Nucleus accumbens (tissue), 56 donors: ENCODE measurements at places on chromosomes 13 and 19.

GRCh38 chr19:29561601-29562000 lies 35.8 kb downstream of the VSTM2B start:
- DNase-seq: no peak

- no peak for DNase-seq
Measured at GRCh38 chr19:55149078-55150003, at the start of gene TNNT1. TSS of gene TNNT1 (minus strand) at chr19:55149206. CDS start at chr19:55147157, 2,049 bp downstream.

DNA sequence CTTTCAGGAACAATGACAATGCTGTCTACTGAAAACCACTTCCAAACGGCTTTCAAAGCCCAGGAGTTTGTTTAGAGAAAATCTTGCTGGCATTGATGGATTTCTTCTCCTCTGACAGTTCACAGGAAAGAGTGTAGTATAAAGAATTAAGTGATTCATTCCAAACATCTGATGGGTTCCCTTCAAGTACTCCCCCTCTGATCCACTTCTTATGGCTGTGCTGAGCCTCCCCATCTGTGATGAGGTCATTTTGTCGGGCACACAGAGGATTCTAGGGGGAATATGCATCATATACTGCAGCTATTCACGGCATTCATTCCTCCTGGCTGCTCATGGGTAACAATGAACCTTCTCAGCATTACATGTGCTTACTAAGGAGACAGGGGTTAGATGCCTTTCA lies 107.9 kb downstream of the RGCC start:
- no peak for DNase-seq

DNA sequence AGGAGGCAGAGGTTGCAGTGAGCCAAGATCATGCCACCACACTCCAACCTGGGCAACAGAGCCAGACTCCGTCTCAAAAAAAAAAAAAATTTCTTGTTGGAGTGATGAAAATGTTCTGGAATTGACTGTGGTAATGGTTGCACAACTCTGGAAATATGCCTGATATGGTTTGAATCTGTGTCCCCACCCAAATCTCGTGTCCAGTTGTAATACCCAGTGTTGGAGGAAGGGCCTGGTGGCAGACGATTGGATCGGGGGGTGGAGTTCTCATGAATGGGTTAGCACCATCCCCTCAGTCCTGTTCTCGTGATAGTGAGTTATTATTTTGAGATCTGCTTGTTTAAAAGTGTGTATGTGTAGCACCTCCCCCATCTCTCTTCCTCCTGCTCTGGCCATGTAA lies 41.1 kb upstream of the MAP3K10 start:
- no peak for DNase-seq

DNA sequence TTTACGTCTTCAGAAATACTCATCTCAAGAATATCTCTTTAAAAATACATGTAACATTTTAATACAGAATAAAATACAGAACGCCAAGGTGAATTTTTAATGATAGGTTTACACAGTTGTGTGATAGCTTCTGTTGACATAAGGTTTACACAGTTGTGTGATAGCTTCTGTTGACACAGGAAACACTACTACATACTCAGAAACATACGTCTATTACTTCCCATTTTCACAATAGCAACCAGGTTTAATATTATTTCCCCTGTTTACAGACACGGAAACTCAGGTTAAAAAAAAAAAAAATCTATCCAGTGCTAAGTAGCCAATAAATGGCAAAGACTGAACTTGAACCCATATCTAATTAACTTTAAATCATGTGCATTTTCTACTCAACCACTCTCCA lies 571.2 kb downstream of the LIG4 start:
- DNase-seq: no peak

- no peak for DNase-seq
Measured at GRCh38 chr13:39563470-39563735, 39.6 kb downstream of the LHFPL6 start.

DNA sequence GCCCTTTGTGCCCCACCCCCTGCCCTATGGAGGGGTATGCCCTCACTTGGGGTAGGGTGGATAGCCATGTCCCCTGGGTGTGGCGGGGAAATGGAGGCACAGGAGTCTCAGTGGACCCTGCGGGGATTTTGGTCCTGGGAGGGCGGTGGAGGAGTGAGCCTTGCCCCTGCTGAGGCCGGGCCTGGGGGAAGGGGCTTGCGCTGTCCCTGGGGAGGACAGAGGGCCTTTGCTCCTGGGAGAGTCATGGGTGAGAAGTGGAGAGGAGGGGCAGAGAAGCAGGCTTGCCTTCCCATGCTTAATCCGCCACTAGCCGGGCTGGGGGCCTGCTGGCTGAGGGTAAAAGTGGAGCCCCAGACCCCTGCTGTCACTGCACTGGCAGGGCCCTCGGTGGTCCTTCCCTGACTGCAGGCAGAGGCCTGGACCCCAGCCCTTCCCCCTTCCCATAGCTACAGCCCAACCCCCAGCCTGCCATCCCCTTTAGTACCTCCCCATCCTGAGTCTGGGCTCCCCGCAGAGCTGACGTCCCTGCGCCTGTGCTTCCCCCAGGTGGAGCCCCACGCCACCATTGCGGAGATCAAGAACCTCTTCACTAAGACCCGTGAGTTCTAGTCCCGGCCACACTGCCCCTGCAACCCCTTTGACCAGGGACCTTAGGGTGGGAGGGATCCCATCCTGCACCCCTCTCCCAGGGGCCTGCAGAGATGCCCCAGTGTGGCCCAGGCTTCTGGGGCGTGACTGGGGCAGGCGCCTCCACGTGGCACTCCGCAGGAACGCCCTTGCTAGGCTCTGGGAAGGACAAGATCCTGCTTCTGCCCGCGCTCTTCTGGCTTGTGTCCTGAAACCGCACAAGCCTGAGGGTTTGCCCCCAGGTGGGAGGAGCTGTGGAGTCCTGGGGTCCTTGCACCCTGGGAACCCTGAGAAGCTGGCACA lies 8.9 kb downstream of the NDUFB7 start:
- DNase-seq: no peak

- no peak for DNase-seq
Measured at GRCh38 chr13:30735025-30735871, at the start of gene ALOX5AP. TSS of gene ALOX5AP (plus strand) at chr13:30735543. CDS start at chr13:30735606, 63 bp downstream.

DNA sequence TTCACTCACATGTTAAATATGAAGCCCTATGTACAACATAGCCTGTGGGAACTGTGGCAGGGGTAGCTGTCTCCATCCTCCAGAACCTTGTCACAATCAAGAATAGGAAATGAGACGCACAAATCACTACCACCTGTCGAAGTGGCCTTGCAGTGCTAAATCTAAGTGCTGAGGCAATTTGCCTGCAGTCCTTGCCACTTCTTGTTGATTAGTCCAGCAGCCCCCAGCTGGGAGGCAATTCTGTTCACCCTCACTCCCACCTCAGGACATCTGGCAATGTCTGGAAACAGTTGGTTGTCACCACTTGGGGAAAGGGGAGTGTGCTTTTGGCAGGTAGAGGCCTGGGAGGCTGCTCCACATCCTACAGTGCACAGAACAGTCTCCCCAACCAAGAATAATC lies 10.7 kb downstream of the RFX2 start:
- no peak for DNase-seq

GRCh38 chr13:37163641-37164265 lies 58.3 kb upstream of the CSNK1A1L start:
- DNase-seq: no peak

GRCh38 chr13:63460462-63461090 lies 2044.9 kb upstream of the PCDH20 start:
- no peak for DNase-seq

- no peak for DNase-seq
Measured at GRCh38 chr13:67806796-67807195, 576.7 kb upstream of the PCDH9 start.

GRCh38 chr19:18278521-18279265 lies 2.7 kb downstream of the JUND start:
- no peak for DNase-seq

DNA sequence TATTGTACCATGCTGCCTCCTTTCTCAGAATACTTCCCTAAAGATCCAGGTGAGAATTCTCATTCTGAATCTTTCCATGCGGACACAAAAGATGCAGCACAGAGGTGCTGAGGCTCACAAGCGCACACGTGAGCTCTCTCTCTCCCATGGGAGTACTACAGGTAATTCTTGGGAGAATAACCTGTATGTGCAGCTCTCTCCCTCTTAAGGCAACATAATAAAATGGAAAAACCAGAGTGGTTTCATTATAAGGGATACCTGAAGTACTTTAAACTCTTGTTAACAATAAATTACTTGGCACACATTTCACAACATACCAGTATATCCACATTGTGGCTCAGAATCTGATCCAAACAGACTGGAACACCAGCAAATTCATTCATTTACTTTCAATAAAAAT lies 40.4 kb downstream of the INTS6 start:
- DNase-seq: no peak

- no peak for DNase-seq
Measured at GRCh38 chr13:76231522-76232167, 595.5 kb downstream of the LMO7 start.

GRCh38 chr13:77853703-77854102 lies 64.9 kb downstream of the EDNRB start:
- no peak for DNase-seq

DNA sequence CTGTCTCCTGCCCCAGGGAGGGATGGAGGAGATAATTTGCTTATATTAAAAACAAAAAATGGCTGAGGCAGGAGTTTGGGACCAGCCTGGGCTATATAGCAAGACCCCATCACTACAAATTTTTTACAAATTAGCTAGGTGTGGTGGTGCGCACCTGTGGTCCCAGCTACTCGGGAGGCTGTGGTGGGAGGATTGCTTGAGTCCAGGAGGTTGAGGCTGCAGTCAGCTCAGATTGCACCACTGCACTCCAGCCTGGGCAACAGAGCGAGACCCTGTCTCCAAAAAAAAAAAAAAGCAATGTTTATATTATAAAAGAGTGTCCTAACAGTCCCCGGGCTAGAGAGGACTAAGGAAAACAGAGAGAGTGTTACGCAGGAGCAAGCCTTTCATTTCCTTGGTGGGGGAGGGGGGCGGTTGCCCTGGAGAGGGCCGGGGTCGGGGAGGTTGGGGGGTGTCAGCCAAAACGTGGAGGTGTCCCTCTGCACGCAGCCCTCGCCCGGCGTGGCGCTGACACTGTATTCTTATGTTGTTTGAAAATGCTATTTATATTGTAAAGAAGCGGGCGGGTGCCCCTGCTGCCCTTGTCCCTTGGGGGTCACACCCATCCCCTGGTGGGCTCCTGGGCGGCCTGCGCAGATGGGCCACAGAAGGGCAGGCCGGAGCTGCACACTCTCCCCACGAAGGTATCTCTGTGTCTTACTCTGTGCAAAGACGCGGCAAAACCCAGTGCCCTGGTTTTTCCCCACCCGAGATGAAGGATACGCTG lies 184.0 kb downstream of the KDM4B start:
- DNase-seq: no peak

DNA sequence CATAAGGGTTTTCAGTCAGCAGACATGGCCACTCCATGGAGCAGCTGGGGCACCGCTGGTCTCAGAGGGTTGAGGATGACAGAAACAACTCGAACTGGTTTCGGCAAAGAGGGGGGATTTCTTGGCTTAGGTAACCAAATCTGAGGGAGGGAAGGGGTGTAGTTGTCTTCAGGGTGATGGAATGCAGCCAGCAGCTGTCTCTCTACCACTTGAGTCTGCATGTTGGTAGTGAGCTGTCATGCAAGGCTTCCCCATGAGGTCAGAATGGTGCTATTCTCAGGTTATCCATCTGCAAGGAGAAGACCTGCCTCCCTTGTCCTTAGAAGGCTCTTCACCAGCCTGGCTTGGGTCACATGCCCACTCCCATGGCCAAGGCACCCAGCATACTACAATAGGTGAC lies 55.6 kb upstream of the PEG3 start:
- no peak for DNase-seq

- DNase-seq: no peak
Measured at GRCh38 chr19:18468517-18468916, 30.6 kb upstream of the ISYNA1 start.

GRCh38 chr19:7529246-7529600 lies 6.3 kb upstream of the PNPLA6 start:
- DNase-seq: no peak

GRCh38 chr13:113063091-113063491 lies 42.5 kb upstream of the F7 start:
- DNase-seq: no peak

GRCh38 chr13:87942205-87942604 lies 271.0 kb downstream of the SLITRK5 start:
- no peak for DNase-seq

- DNase-seq: no peak
Measured at GRCh38 chr19:57026476-57026875, 93.3 kb upstream of the USP29 start.

DNA sequence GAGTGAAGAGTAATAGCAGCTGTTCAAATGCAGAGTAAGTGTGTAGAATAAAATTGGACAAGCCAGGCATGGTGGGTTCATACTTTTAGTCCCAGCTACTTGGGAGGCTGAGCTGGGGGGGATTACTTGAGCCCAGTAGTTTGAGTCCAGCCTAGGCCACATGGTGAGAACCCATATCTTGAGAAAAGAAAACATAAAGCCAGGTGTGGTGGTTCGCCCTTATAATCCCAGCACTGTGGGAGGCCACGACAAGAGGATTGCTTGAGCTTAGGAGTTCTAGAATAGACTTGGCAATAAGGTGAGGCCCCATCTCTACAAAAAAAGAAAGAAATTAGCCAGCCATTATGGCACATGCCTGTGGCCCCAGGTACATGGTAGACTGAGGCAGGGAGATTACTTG lies 1241.1 kb downstream of the UQCRFS1 start:
- no peak for DNase-seq

GRCh38 chr13:44989941-44990340 lies 603 bp downstream of the GPALPP1 start:
- no peak for DNase-seq

GRCh38 chr19:11337080-11337479 lies 2.4 kb downstream of the RAB3D start:
- no peak for DNase-seq

DNA sequence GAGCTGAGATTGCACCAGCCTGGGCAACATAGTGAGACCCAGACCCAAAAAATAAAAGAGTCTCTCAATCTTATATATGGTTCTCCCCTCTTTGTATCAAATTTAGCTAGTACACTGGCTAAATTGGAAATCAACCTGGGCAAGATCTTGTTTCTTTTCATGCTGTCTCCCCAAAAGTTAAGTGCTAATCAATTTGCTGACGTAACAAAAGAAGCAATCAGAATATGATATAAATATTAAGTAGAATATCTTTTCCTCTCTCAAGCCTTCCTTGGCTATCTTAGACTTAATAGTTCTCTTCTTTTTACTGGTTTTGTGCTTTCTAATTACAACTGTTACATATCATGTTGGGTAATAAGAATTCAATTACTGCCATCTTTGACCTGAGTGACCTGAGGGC lies 258.9 kb downstream of the KCNRG start:
- no peak for DNase-seq

GRCh38 chr13:18962168-18962734 lies 219.4 kb downstream of the TUBA3C start:
- no peak for DNase-seq

GRCh38 chr13:113448885-113449692 lies 4.2 kb downstream of the ADPRHL1 start:
- DNase-seq: peak; percentile 33

GRCh38 chr13:94196413-94196812 lies 283.1 kb downstream of the DCT start:
- no peak for DNase-seq
